Activated T-helper 17 cell treated with anti-CD3 and anti-CD28 coated beads, Interleukin-2, amount 50 U/mL, for 72 hours (primary cell): ENCODE measurements at places on chromosomes 5 and 9. TPM values are rescaled to one million over a fixed set of nuclear protein-coding genes. Genes with fewer than 3 reads are reported as not detected.

DNA sequence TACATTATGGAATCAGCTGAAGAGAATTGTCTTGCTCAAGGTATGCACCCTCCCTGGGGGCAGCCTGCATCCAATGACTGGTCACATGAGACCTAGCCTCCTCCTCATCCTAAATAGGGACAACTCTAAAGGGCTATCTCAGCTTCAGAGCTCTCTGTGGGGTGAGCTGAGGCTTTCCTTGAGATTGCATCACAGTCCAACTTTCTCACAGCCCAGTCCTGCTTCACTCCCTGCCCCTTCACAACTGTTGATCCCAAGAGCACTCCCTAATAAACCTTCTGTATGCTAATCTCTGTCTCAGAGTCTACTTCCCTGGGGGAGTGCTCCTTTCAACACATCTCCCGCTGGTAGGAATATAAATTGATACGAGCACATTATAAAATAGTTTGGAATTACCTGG lies 44.1 kb upstream of the ERBIN start:
- ATAC-seq: no peak

SLC1A3 gene
- not detected for total RNA-seq

GRCh38 chr5:156076912-156077311 lies 250.1 kb upstream of the SGCD start:
- no peak for ATAC-seq

CPEB4 gene
- total RNA-seq: 13.3 TPM
